ENCODE measurements at places on chromosomes 6 and 20. TPM values are rescaled to one million over a fixed set of nuclear protein-coding genes. Genes with fewer than 3 reads are reported as not detected.

- DNase-seq: no peak
Observed at GRCh38 chr6:53686355-53686940, 20.9 kb upstream of the KLHL31 start.

- no peak for DNase-seq
Observed at GRCh38 chr6:28323813-28324424, 12.0 kb downstream of the ZSCAN31 start.

DNA sequence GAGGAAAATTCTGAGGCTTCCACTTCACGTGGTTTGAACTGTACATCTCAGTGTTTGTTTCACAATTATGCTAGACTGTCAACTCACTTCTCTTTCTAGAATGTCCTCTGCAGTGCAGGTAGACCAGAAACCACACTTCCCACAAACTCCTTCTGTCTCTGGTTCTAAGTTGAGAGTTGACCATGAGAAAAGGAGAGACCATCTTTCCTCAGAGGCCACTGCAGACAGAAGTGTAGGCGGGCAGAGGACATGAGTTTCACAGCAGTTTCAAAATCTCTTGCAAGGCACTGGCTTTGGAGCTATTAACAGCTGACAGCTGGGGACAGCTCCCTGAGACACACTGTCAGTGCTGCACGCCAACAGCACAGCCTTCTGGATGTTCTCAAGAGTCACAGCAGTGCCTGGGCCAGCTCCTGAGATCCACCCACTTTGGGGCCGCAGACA, 55.4 kb upstream of the MOXD1 start:
- DNase-seq: no peak

DNA sequence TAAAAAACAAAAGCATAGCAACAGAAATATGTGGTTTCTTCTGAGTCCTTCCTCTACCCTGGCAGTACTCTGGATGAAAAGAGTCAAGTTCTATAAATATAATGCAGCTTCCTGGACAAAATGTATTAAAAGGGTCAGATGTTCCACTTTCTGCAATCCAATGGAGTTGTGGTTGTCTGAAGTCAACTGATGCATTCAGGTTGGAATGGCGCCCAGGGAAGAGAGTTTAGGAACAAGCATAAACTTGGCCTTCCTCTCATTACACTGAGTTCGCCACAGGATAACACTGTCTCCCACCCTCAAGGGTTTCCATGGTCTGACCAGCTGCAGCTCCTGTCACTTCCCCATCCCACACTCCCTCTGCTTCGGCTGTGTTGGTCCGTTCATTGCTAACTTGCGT, 66.4 kb downstream of the PLEKHG1 start:
- DNase-seq: peak; percentile 56

- no peak for DNase-seq
Observed at GRCh38 chr6:42293386-42293977, 75.8 kb upstream of the MRPS10 start.

The OSER1 gene
- 35.0 TPM for total RNA-seq

The BMP2 gene
- total RNA-seq: 24.5 TPM

The DSE gene
- 83.3 TPM for total RNA-seq

The SEMG1 gene
- total RNA-seq: not detected

The TNXB gene
- 320 TPM for total RNA-seq
